ENCODE measurements at places on chromosomes 7 and 10. TPM values are rescaled to one million over a fixed set of nuclear protein-coding genes. Genes with fewer than 3 reads are reported as not detected.
A peak's percentile ranks its signal among the peaks of the same experiment; 100 is the strongest.

DNA sequence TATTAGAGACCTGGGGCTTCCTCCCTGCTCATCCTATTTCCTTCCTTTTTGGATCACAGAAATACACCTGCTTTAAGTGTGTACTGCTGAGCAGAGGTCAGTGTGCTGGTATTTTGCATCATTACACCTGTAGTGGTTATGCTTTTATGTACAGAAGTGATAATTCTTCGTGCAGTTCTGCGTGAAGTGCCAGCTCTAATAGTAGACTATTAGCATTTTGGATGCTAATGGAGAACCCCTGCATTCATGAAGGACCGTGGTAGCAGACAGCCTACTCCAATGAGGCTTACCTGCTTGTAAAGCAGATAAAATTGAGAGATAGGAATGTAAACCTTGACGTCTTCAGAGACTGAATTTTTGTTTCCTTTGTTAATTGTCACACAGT lies 114.3 kb downstream of the CDK14 start:
- H3K4me3 ChIP-seq: peak overlapping the region; percentile 31
- no peak for DNase-seq
- no peak overlapping the region for H3K27ac ChIP-seq
- no peaks in the 10 kb centered on the region for H3K36me3 ChIP-seq
- H3K27me3 ChIP-seq: no peaks in the 10 kb centered on the region

GRCh38 chr10:97542169-97543024 lies 30.2 kb upstream of the ANKRD2 start:
- peak; percentile 58 for DNase-seq
- peaks cover 53% of the 10 kb centered on the region for H3K4me1 ChIP-seq
- no peak overlapping the region for H3K4me3 ChIP-seq
- no peaks in the 10 kb centered on the region for H3K36me3 ChIP-seq
- no peaks in the 10 kb centered on the region for H3K27me3 ChIP-seq

GRCh38 chr10:75428434-75429158 lies 2.8 kb upstream of the LRMDA start:
- H3K36me3 ChIP-seq: no peaks in the 10 kb centered on the region
- DNase-seq: no peak
- H3K4me1 ChIP-seq: peaks cover 20% of the 10 kb centered on the region
- no peak overlapping the region for H3K4me3 ChIP-seq
- peaks cover 26% of the 10 kb centered on the region for H3K27me3 ChIP-seq

DNA sequence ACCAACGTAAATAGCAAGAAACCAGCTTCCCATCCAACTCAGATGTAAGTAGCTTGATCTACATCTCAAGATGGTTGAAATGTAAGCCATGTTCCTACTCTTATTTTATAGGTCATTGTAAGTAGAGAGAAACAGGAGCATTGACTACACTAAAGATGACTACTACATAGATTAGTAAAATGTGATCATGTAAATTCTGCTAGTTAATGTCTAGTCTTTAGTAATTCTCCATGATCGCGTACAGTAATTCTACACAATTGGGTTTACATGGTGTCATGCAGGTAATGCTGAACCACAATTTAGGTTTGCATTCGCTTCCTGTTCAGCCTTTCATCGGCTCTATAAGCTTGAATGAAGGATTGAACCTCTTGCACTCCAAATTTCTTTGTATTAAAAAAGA lies 14.9 kb upstream of the SFMBT2 start:
- no peaks in the 10 kb centered on the region for H3K4me1 ChIP-seq
- DNase-seq: no peak
- H3K4me3 ChIP-seq: no peak overlapping the region
- H3K36me3 ChIP-seq: no peaks in the 10 kb centered on the region
- H3K27me3 ChIP-seq: no peaks in the 10 kb centered on the region

- peak overlapping the region; percentile 88 for H3K27ac ChIP-seq
- peaks cover 67% of the 10 kb centered on the region for H3K4me1 ChIP-seq
- peaks cover 21% of the 10 kb centered on the region for H3K36me3 ChIP-seq
- H3K4me3 ChIP-seq: no peak overlapping the region
Measured at GRCh38 chr10:103717341-103718246, 137.8 kb downstream of the SH3PXD2A start.

CNPY1 gene
- total RNA-seq: 0.79 TPM

EVX1 gene
- total RNA-seq: 0.11 TPM

SLC13A1 gene
- not detected for total RNA-seq

ANK3 gene
- 101 TPM for total RNA-seq

BMPER gene
- total RNA-seq: 36.3 TPM
